ENCODE measurements at places on chromosomes 1 and 21.

- DNase-seq, result no peak
Observed at GRCh38 chr1:13540866-13541265, 27.1 kb upstream of the LRRC38 start.

DNA sequence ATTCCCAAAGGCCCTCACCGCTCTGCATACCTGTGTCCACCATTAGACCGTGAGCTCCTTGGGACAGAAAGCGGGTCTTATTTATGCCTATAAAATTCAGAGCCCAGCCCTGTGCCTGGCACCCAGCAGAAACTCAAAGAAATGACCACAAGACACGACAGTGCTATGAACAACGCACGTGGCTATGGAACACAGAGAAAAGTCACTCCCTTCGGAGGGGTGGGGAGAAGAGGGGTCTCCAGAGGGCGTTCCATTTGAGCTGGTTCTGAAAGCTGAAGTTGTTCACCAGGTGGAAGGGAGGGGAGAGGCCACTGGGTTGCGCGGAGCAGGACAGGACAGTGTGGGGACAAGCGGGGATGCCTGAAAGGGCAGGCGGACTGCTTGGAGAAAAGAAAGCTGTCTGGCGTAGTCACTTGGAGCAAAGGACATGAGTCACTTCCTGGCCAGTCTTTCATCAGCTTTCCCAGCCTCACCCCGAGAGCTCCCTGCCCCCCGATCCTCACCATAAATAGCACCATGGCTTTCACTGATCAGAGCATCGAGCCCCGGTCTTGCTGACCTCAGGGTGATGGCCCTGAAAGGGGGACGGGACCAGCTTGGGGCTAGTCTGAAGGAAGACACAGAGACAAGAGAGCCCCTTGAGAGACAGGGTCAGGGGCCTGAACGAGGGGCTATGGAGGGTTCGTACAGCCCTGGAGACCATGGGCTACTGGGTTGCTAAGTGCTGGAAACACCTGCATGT lies 28.5 kb downstream of the ECE1 start:
- DNase-seq, result peak; percentile 97

- no peak for DNase-seq
Observed at GRCh38 chr21:39048574-39048973, 134.7 kb downstream of the PSMG1 start.

DNA sequence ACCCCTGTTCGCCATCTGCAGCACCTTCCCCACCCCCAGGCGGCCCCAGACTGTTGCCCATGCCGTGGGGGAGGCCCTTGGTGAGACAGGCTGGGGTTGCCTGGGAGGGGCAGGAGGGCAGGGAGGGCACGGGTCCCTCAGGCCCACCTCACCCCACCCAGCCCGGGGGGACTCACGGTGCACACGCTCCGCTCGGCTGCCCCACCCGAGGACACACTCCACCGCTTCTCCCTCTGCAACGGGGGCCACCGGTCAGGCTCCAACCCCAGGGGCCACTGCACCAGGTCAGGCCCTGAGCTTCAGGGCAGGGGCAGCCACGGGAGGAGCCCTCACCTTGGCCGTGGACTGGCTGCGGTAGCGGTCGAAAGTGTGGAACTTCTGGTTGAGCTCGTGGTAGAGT lies 24.0 kb upstream of the COL16A1 start:
- DNase-seq, result no peak
